ENCODE measurements at places on chromosomes 3 and 15.

DNA sequence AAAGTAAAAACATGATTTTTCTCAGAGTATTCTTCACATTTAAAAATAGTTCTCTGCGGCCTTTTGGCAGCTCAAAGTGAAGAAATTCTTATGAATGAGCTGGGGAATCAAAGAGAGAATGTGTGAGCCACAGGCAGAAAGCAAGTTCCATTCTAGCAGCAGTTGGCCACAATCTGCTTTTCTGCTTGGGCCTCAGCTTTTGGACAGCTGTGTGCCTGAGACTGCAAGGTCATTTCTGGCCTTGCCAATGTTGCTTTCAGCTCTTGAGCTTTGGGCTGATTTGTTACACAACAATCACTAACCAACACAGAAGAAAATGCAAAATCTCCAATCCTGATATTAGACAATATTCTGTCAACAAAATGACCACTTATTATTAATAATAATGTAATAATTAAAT lies 14.4 kb upstream of the TM4SF4 start:
- DNase-seq: no peak

DNA sequence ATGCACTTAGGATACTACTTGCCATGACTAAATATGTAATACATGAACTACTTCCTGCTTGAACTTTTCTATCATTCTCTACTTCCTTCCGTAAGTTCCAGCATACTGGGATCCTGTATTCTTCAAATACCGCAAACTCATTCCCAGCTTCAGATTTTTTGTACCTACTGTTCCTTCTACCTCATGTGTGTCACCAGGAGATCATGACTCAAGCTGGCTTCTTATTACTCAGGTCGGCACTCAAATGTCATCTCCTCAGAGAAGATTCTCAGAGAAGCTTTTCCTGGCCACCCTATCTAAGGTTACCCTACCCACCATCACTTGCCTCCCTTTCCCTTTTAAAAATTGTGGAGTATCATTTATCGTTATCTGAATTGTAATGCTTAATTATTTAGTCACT lies 66.7 kb downstream of the RFX7 start:
- DNase-seq: no peak

- DNase-seq: no peak
Observed at GRCh38 chr15:29259233-29259632, 10.4 kb downstream of the NSMCE3 start.

- DNase-seq: no peak
Observed at GRCh38 chr3:179421500-179421899, 29.8 kb downstream of the GNB4 start.

DNA sequence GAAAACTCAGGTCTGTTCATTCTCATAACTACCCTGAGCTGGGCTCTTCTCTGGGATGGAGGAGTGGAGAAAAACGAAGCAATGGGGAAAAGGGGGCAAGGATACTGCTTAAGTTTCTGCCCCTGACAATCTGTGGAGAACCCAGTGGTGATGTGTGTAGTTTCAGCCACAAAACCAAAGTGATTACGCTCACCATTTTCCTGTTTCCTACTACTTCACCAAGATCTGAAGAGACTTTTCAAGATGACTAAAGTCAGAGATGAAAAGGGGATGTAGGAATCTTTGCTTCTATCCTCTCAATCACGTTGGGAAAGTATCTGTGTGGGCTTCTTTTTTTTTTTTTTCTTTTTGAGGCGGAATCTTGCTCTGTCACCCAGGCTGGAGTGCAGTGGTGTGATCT lies 8.3 kb upstream of the UBE2E1 start:
- no peak for DNase-seq

- DNase-seq: peak; percentile 58
Observed at GRCh38 chr15:38068626-38069391, 134.4 kb downstream of the TMCO5A start.

GRCh38 chr3:160129459-160130061 lies 95.7 kb upstream of the C3orf80 start:
- no peak for DNase-seq

DNA sequence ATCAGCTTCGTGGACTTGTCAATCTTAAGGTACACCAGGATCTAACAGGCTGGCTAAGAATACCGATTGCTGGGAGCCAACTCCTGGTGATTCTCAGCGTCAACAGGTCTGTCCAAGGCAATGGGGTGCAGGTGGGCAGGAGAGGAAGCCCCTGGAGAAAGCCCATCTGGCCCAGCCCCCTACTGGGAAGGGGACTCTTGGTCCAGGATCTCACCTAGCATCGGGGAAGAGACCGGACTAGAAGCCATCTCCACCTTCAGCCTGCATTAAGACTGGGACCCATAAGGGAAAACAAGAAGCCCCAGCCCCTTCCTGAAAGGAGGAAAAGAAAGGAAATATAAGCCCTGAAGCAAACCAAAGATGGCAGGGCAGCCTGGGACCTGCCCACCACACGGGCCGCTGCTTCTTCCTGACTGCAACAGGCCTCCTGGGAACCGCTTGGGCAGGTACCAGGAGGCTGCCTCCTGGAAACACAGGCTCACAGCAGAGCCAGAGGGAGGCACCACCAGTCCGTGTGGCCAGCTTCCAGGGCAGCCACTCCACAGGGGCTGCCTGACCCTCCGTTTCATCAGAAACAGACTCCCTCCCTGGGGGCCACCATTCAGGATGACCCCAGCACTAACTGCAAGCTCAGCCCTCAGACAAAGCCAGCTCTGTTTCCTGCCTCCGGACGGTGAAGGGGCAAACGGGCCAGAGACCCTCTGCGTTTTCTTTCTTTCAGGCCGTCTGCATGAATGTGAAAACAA lies 100.2 kb downstream of the LRIG1 start:
- DNase-seq: no peak

GRCh38 chr3:5149306-5149880 lies 27.3 kb downstream of the ARL8B start:
- no peak for DNase-seq

GRCh38 chr15:80437334-80437891 lies 33.2 kb downstream of the ARNT2 start:
- no peak for DNase-seq

DNA sequence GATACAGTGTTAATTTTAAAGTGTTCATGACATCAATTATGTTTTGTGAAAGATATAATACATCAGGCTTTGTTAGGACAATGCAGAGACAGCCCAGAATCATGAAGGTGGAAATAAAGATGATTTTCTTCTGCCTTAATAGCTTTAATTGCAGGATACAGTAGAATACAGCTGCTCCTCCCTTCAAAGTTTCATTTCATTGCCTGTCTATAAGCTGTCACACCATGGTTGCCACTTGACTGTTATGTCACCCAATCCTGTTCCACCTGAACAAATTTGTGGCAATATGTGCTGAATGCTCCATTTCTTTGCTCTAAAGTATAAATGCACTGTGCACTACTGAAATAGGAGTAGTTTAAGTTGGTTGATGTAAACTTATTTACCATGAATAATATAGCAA lies 537.8 kb upstream of the ROBO2 start:
- DNase-seq: no peak

GRCh38 chr3:43207628-43208085 lies 78.7 kb upstream of the SNRK start:
- no peak for DNase-seq

DNA sequence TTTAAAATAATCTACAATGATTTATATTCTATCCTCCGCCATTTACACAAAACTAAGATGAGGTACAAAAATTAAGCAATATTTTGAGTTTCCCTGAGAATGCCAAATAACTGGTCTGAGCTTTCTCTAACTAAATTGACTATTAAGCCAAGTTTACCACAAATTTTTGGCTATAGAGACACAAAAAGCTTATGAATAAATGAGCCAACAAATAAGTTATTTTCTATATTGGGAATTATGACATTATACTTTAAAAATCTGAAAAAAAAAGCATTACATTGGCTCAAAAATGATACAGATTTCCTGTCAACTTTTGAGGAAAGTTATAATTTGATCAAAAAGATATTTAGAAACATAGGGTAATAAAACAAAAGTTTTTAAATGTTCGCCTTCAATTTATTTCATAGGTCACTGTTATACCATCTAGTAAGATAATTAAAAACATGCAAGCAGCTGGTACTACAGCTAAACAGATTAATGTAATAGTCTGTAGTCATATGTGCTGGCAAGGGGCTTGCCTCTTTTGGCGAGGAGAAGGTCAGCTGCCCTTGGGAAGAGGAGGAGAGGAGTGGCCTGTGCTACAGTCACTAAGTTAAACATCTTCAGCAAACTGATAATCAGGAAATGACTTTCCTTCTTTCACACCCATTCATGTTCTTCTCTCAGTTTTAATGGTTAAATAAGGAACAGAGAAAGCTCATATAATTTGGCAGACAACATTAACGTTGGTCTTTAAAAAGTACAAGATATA lies 318.5 kb downstream of the TBC1D5 start:
- DNase-seq: no peak

- no peak for DNase-seq
Observed at GRCh38 chr15:88920186-88920891, 7.2 kb upstream of the MFGE8 start.

- DNase-seq: no peak
Observed at GRCh38 chr3:190537146-190537545, 23.3 kb downstream of the IL1RAP start.

- DNase-seq: no peak
Observed at GRCh38 chr15:80010131-80010673, 39.2 kb upstream of the BCL2A1 start.

GRCh38 chr15:83099290-83099689 lies 8.2 kb upstream of the TM6SF1 start:
- DNase-seq: no peak

GRCh38 chr3:134839990-134840389 lies 44.9 kb downstream of the EPHB1 start:
- DNase-seq: peak; percentile 6

GRCh38 chr15:65978110-65978509 lies 108.8 kb downstream of the RAB11A start:
- DNase-seq: no peak

GRCh38 chr3:132405188-132405587 lies 12.1 kb upstream of the DNAJC13 start:
- no peak for DNase-seq
